ENCODE measurements at places on chromosomes 1 and 21.

DNA sequence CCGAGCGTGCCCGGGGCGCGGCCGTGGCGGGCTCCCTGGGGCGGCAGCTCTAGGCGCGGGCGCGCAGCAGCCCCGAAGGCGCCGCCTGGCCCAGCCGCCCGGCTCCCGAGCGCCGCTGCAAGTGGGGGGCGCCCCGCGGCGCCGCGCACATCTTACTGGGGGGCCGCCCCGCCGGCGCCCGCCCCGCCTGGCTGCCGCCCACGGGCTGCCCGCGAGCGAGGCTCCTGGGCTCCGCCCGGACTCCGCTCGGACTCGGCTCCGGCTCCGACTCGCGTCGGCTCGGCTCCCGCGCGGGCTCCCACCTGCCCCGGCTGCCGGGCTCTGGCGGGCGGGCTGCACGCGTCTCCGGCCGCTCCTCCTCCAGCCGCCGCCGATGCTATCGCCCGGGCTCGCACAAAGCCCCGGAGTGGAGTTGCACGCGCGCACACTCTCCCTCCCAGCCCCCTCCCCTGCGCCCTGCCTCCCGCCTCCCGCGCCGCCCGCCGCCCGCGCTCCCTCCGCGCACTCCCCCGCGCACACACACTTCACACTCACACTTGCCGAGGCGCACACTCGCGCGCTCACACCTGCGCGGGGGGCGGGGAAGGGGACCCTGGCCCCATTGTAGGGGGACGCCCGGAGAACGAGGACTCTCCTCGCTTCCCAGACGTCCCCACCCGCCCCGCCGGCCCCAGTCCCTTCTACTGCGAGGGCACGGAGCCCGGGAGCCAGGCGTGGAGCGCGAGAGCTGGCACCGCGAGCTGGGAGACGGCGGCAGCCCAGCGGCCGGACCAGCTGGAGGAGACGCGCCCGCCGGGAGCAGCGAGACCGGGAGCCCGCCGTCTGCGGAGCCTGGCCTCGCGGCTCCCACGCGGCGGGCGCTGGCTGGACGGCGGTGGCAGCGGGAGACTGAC is at the start of gene GRIK3:
TSS of gene GRIK3 (minus strand) at position 395 of the 893 bp plus-strand sequence. CDS start 407 bp downstream, outside the sequence.
- DNase-seq = no peak

DNA sequence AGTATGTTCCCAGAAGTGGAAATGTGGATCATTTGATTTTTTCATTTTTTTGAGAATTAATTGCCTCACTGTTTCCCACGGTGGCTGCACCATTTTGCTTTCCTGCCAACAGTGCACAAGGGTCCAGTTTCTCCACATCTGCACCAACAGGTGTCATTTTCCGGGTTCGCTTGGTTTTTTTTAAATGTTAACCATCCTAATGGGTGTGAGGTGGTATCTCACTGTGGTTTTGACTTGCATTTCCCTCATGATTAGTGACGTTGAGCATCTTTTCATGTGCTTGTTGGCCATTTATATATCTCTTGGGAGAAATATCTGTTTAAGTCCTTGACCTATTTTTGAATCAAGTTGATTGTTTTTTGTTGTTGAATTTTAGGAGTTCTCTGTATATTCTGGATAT is 3.0 kb downstream of the COL6A2 start:
- peak; percentile 0 for DNase-seq

- DNase-seq = no peak
Observed at GRCh38 chr1:113088972-113089371, 16.0 kb downstream of the LRIG2 start.

GRCh38 chr1:245599371-245600174 is 444.8 kb downstream of the KIF26B start:
- DNase-seq = no peak

GRCh38 chr1:22662318-22662717 is 9.3 kb downstream of the C1QB start:
- no peak for DNase-seq

- DNase-seq = no peak
Observed at GRCh38 chr1:115088871-115089419, 358 bp downstream of the TSPAN2 start.

DNA sequence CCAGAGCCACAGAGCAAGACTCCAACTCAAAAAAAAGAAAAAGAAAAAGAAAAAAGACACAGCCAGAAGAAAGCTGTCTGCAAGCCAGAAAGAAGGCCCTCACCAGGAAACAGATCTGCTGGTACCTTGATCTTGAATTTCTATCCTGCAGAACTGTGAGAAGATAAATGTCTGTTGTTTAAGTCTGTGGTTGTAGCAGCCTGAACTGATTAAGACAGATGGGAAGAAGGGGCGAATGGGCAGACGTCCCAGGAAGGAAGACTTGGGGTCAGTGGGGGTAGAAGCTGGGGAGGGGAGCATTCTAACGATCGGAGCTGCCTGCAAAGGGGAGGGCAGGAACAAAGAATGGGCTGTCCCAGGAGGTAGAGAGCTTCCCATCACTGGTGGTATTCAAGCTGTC is 6.3 kb downstream of the SLC2A7 start:
- no peak for DNase-seq

GRCh38 chr1:37989361-37989930 is 376 bp downstream of the SF3A3 start:
- DNase-seq = peak; percentile 41

- no peak for DNase-seq
Observed at GRCh38 chr1:231279081-231279480, 38.1 kb downstream of the GNPAT start.

All from activated CD4-positive, alpha-beta T cell treated with anti-CD3 and anti-CD28 coated beads, Interleukin-2, amount 50 U/mL, for 48 hours (primary cell).